Common myeloid progenitor, CD34-positive (primary cell): ENCODE measurements at places on chromosomes 7 and 10.

GRCh38 chr7:51186531-51186930 is 130.1 kb downstream of the COBL start:
- H3K27me3 ChIP-seq, result peaks cover 10% of the 10 kb centered on the region
- H3K4me3 ChIP-seq, result no peak overlapping the region
- H3K27ac ChIP-seq, result no peak overlapping the region
- H3K4me1 ChIP-seq, result no peaks in the 10 kb centered on the region
- H3K36me3 ChIP-seq, result no peaks in the 10 kb centered on the region

DNA sequence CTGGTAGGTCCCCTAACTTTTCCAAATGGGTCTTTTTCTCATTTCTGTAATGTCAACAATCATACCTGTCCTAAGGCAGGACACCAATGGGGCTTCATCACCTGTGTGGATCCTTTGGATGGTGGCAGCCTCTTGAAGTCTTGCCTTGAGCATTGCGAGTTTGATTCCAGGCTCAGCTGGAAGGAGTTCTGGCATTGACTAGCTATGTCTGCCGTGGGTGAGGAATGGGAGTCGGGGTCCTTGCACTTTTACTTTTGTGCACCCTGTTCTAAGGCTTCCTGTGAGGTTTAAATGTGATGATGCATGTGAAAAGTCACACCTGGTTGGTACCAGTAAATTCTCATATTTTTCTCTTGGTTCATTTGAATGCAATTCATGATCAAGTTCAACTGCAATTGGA is 55.9 kb upstream of the CTBP2 start:
- no peak overlapping the region for H3K4me3 ChIP-seq
- no peaks in the 10 kb centered on the region for H3K27me3 ChIP-seq
- no peaks in the 10 kb centered on the region for H3K36me3 ChIP-seq
- H3K27ac ChIP-seq, result no peak overlapping the region
- DNase-seq, result no peak

GRCh38 chr7:27945058-27945795 is 205.3 kb downstream of the TAX1BP1 start:
- no peak for DNase-seq
- no peaks in the 10 kb centered on the region for H3K4me1 ChIP-seq
- no peak overlapping the region for H3K4me3 ChIP-seq
- H3K27me3 ChIP-seq, result no peaks in the 10 kb centered on the region
- no peak overlapping the region for H3K27ac ChIP-seq
- H3K36me3 ChIP-seq, result no peaks in the 10 kb centered on the region

DNA sequence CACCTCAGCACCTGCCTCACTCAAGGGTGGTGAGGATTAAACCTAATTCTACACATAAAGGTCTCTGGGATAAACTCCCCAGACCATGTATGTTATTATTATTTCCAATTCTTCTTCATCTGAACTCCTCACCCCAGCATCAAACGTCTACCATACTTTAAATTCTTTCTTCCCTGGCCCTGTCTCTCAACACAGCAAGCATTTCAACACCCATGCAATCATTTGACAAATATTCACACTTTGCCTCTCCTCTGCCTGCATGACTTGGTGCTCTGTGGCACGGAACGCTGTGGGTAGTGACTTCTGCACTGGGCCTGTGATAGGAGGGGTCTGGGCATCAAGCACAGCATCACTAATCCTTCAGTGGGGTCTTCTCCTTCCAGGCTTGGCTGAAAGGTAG is 490.8 kb downstream of the TNS3 start:
- no peak for DNase-seq
- H3K27me3 ChIP-seq, result no peaks in the 10 kb centered on the region
- H3K27ac ChIP-seq, result no peak overlapping the region
- H3K4me3 ChIP-seq, result no peak overlapping the region
- H3K36me3 ChIP-seq, result no peaks in the 10 kb centered on the region

DNA sequence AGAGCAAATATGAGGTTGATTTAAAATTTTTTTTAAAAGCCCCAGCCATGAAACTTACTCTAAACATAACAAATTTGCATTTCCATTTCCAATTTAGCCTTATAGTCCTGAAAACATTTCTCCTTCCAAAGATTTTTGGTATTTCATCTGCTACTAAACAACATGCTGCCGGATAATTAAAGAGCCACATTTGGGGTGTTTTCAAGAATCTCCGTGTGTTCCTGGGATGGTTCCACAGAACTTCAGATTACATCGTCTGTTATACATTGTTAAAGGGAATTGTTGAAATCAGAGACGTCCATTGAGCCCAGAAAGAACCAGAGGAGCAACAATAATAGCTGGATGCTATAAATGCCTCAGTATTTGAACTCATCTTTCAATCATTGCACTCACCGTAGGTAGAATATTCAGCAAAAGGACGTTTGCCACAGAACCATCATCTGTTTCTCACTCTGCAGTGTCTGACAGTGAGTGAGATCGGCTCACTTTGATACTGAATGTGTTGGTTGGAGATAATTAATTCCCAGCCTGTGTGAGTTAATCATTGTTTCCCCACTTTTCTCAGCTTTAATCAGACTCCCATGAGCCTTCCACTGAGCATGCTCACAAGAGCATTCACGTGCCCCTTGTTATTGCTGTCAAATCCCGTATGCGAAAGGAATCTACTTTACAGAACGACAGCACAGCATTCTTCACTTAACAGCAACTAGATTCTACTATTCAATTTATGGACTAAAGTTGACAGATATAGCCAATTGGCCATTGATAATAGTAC is 128.4 kb upstream of the PALS2 start:
- no peak overlapping the region for H3K4me3 ChIP-seq
- H3K4me1 ChIP-seq, result no peaks in the 10 kb centered on the region
- H3K27ac ChIP-seq, result no peak overlapping the region
- H3K27me3 ChIP-seq, result no peaks in the 10 kb centered on the region
- DNase-seq, result no peak

DNA sequence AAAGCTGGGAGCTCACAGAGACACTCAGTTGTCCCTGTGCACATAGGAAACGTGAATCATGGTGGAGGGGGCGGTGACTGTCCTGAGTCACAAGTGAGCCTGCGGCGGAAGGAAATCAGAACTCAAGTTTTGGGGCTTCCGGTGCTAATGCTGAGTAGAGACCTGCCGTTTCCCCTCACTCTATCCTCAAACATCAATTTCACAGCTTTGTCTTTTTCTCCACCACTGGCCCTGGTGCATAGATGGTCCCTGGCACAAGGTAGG is 21.9 kb downstream of the ADCYAP1R1 start:
- no peak overlapping the region for H3K27ac ChIP-seq
- H3K27me3 ChIP-seq, result peaks cover 5% of the 10 kb centered on the region
- H3K4me1 ChIP-seq, result no peaks in the 10 kb centered on the region
- H3K36me3 ChIP-seq, result no peaks in the 10 kb centered on the region
- H3K4me3 ChIP-seq, result no peak overlapping the region
- no peak for DNase-seq
